Frontal cortex (tissue), 4 donors: ENCODE measurements at places on chromosomes 5 and 9. TPM values are rescaled to one million over a fixed set of nuclear protein-coding genes. Genes with fewer than 3 reads are reported as not detected.

The KLF9 gene
- total RNA-seq: 9.8 TPM

The MLANA gene
- total RNA-seq: not detected

The IL13 gene
- not detected for total RNA-seq

The TAS2R1 gene
- not detected for total RNA-seq

The GLRA1 gene
- total RNA-seq: under 0.01 TPM

The SET gene
- 846 TPM for total RNA-seq

The FNIP1 gene
- 54.2 TPM for total RNA-seq

The IFNK gene
- not detected for total RNA-seq

The OBP2B gene
- total RNA-seq: not detected
